ENCODE measurements at places on chromosomes 1 and 21. TPM values are rescaled to one million over a fixed set of nuclear protein-coding genes. Genes with fewer than 3 reads are reported as not detected.

The GPR25 gene
- polyA plus RNA-seq, result 32.3 TPM

The CYP2J2 gene
- polyA plus RNA-seq, result not detected

The LRRIQ3 gene
- polyA plus RNA-seq, result 1.8 TPM

The CADM3 gene
- polyA plus RNA-seq, result not detected

The KRTAP24-1 gene
- not detected for polyA plus RNA-seq

The CHODL gene
- not detected for polyA plus RNA-seq

The SPATA6 gene
- polyA plus RNA-seq, result 0.18 TPM

The ANGEL2 gene
- polyA plus RNA-seq, result 33.5 TPM

- DNase-seq, result peak; percentile 14
These were observed 9.1 kb upstream of the LUZP1 start for GRCh38 chr1:23177438-23178380.

DNA sequence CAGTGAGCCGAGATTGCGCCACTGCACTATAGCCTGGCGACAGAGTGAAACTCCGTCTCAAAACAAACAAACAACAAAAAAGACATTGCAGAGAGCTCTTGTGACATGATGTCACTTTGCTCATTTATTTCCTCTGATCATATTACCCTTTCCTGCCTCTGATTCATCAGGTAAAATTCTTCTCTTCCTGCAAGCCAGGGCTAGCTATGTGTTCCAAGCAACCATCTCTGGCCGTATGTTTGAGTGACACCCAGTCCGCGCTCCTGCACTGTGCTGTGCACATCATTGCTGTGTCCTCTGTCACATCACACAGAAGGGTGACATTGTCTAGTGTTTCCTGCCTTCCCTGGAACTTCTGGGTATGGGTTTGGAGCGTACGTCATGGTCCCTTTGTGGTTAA is 251.3 kb downstream of the PCP4 start:
- no peak for DNase-seq

GRCh38 chr1:15167386-15167785 is 13.8 kb downstream of the TMEM51 start:
- DNase-seq, result no peak

- no peak for DNase-seq
These were observed 41.1 kb upstream of the KCNQ4 start for GRCh38 chr1:40742363-40743061.

GRCh38 chr21:42850463-42850862 is 28.9 kb downstream of the WDR4 start:
- no peak for DNase-seq

- no peak for DNase-seq
These were observed 9.4 kb downstream of the RUNX1 start for GRCh38 chr21:35039595-35040289.

DNA sequence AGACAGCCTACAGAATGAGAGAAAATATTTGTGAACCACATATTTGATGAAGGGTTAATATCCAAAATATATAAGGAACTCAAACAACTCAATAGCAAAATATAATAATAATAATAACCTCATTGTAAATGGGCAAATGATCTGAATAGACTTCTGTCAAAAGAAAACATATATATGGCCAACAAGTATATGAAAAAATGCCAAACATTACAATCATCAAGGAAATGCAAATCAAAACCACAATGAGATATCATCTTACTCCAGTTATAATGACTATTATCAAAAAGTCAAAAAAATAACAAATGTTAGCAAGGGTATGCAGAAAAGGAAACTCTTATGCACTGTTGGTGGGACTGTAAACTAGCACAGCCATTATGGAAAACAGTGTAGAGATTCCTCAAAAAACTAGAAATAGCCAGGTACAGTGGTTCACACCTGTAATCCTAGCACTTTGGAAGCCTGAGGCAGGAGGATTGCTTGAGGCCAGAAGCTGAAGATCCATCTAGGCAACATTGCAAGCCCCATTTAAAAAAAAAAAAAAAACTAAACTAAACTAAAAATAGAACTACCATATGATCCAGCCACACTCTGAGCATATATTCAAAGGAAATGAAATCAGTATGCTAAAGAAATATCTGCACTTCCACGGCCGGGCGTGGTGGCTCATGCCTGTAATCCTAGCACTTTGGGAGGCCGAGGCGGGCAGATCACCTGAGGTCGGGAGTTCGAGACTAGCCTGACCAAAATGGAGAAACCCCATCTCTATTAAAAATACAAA is 17.3 kb upstream of the TRIM67 start:
- no peak for DNase-seq

- no peak for DNase-seq
These were observed 100.0 kb upstream of the EDEM3 start for GRCh38 chr1:184854496-184855140.

GRCh38 chr1:79663916-79664315 is 657.4 kb upstream of the ADGRL4 start:
- no peak for DNase-seq

DNA sequence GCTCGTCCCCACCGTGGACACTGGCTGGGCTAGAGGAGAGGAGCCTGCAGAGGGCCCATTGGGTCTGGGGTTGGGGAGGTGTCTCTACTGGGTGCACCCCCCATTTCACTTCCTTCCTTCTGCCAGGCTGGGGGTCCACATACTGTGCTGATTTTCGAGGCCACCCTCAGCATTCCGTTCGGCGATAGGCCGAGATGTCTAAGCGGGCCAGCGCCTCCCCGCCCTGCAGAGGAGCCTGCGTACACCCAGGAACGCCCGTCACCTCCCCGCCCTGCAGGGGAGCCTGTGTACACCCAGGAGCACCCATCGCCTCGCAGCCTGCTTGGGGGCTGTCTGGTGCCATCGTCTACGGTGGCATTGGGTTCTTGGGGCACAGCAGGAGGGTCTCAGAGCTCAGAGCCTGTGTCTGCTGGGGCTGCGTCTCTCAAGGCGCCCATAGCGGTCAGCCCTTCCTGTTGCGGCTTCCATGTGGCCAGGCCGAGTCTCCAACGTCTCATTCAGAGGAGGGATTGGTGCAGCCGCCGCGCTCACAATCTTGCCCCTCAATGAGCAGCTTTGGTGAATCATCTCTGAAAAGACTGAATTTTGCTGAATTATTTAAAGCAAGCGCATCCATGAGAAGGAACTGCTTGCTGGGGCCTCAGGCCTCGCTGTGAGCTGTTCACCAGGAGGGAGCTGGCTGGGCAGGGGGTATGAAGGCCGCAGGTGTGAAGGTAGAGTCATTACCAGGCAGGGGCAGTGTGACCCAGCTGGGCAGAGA is 30.7 kb upstream of the AGPAT3 start:
- DNase-seq, result no peak

DNA sequence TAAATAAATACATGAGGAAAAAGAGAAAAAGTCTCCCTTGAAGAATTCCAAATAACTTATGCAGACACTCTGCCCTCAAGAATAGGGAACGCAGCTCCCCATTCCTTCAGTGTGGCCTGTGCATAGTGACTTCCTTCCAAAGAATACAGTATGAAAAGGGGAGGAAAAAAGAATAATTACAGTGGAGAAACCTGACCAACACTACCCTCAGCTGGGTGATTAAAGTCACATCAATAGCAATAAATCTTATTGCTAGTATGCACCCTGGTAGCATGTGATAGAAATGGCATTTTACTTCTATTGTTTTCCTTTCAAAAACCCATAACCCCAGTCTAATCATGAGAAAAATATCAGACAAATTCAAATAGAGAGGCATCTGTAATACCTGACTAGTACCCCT is 85.1 kb downstream of the ZZZ3 start:
- DNase-seq, result no peak

GRCh38 chr1:5254131-5254725 is 599.8 kb downstream of the AJAP1 start:
- DNase-seq, result no peak

DNA sequence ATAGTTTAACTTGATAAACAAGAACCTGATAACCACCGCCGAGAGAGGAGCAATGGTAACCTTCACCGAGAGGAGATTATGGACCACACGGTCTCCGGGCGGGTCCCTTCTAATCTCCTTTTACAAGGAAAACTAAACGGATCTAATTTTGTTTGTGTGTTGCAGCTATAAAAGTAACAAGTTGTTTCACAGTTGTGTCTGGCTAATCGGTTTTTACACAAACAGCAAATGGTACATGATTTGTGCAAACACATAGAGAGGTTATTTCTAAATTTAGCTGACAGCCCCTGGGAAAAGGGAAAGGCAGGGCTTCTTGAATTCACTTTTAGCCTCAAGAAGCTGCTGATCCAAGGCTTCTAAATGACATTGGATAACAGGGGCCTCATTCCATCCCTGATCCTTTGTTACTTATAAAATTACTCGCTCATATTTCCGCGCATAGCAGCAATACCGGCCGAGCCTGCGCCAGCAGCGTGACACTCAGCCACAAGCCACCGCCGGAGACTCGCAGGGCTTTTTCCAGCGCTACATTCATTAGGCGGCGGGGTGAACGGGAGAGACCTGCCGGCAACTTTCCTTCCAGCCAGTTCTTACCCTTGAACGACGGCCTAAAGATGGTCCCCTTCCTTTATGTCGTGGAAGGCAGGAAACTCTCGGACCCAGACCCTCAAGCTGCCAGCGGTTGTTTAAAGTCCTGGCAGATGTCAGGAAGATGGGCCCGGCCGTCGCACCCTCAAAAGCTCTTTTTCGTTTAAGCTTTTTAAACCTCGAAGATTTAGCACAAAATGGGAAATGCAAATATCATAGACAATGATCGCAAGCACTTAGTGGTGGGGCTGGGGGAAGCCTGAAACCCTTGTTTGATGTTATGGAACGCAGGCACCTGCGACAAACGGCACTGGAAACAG is 4.4 kb downstream of the FOXD3 start:
- peak; percentile 18 for DNase-seq

GRCh38 chr1:93111561-93111960 is 32.5 kb downstream of the MTF2 start:
- DNase-seq, result no peak

DNA sequence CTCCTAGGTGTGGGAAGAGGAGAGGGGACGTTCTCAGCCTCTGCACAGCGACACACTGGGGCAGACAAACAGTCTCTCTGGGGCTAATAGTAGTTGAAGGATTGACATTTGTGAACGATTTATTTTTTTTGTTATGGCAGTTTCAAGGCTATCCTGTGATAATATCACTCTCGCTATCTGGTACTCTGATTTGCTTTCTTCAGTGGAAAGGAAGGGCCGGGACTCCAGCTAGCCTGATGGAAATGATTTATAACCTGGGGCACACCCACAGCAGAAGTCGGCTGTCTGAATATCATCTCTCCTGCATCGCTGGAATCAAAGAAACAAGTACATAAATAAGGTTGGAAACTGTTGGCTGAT is 122.7 kb downstream of the KCNN3 start:
- no peak for DNase-seq

- DNase-seq, result no peak
These were observed 47.9 kb upstream of the GNG4 start for GRCh38 chr1:235697508-235697907.

- no peak for DNase-seq
These were observed 3.4 kb downstream of the PSMB4 start for GRCh38 chr1:151402764-151403163.
